ENCODE measurements at places on chromosomes 11 and 22. TPM values are rescaled to one million over a fixed set of nuclear protein-coding genes. Genes with fewer than 3 reads are reported as not detected.

GRCh38 chr11:24157316-24157715 is 339.5 kb upstream of the LUZP2 start:
- H3K27me3 ChIP-seq = no peaks in the 10 kb centered on the region
- no peaks in the 10 kb centered on the region for H3K36me3 ChIP-seq
- DNase-seq = no peak

- DNase-seq = no peak
- no peaks in the 10 kb centered on the region for H3K27me3 ChIP-seq
- no peak overlapping the region for H3K4me3 ChIP-seq
- H3K36me3 ChIP-seq = peaks cover 38% of the 10 kb centered on the region
- peak overlapping the region; percentile 54 for H3K27ac ChIP-seq
- peaks cover 32% of the 10 kb centered on the region for H3K4me1 ChIP-seq
Observed at GRCh38 chr11:3124821-3125220, 40.3 kb downstream of the OSBPL5 start.

DNA sequence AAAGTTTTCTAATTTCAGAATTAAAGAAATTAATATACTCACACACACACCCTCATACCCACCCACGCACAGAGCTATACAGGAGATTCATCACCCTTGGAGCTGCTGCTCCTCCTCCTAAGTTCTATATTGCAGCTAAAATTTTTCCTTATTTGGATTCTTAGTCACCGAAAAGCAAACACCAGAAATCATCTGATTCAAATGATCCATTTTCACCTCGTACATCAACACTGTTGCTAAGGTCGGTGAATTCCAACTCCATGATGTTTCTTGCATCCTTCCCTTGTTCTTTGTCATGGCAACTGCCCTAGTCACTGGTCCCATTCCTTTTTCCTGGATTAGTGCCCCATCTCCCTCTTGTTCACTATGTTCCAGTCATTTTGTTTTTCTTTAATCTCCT is 286.2 kb downstream of the GRM5 start:
- no peak overlapping the region for H3K4me3 ChIP-seq
- H3K27ac ChIP-seq = no peak overlapping the region
- no peak for DNase-seq
- H3K36me3 ChIP-seq = no peaks in the 10 kb centered on the region

- H3K4me1 ChIP-seq = peaks cover 8% of the 10 kb centered on the region
- H3K27me3 ChIP-seq = no peaks in the 10 kb centered on the region
- no peaks in the 10 kb centered on the region for H3K36me3 ChIP-seq
- H3K4me3 ChIP-seq = no peak overlapping the region
- no peak for DNase-seq
- H3K27ac ChIP-seq = no peak overlapping the region
Observed at GRCh38 chr11:14908214-14908880, 16.3 kb upstream of the CYP2R1 start.

DNA sequence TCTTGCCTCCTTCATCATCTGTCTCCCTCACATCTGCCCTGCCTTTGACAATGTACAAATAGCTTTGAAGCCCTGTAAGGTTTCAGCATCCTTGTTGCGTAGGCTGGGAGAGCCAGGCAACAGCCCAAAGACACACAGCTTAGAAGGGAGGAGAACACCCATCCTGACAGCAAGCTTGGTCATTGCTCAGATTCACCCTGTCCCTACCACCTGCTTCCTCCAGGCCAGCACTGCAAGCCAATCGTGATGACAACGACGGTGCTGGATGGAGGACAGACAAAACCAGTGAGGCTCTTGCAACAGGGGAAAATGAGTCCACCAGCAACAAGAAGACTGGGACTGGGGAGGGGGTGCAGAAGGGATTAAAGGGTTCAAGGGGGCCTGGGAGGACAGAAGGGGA is 32.9 kb upstream of the CD5 start:
- no peak for DNase-seq
- H3K4me1 ChIP-seq = no peaks in the 10 kb centered on the region
- H3K36me3 ChIP-seq = no peaks in the 10 kb centered on the region
- H3K27me3 ChIP-seq = no peaks in the 10 kb centered on the region

DNA sequence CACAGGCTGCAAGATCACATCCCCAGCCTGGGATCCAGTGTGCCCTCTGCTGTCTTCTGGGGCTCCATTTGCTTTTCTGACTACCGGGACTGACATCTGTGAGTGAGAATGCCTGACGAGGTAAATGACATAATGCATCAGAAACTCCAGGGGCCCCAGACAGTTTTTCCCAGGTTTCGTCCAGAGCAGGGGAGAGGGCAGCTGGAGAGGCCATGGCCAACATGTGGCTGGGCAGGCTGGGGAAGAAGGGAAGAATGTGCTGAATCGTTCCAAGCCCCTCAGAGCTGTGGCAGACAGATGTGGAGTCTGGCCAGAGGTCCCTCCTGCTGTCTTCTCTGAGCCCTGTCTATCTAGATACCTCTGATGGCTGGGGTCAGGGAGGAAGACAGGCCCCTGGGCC is 163.9 kb downstream of the TRIM29 start:
- DNase-seq = no peak
- no peaks in the 10 kb centered on the region for H3K4me1 ChIP-seq
- no peak overlapping the region for H3K27ac ChIP-seq

DNA sequence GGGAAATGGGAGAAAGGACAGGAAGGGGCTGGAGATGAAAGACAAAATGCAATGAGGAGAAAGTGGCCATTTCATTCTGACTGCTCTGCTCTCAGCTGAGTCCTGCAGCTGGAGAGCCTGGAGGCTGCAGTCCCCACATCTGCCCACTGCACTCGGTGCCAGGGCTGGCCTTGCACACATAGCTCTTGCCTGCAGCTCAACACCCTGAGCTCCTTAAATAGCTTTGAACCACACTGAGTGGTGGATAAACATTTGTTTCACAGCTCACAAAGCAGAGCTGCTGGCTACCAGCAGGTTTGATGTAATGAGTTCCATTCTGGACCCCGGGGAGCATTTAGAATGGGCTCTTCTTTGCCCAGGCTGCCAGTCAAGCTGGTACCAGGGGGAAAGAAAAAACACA is 426.1 kb upstream of the CADM1 start:
- no peaks in the 10 kb centered on the region for H3K36me3 ChIP-seq
- H3K27ac ChIP-seq = no peak overlapping the region
- no peaks in the 10 kb centered on the region for H3K4me1 ChIP-seq
- no peak overlapping the region for H3K4me3 ChIP-seq
- no peaks in the 10 kb centered on the region for H3K27me3 ChIP-seq

GRCh38 chr22:31893460-31893859 is 50.9 kb upstream of the YWHAH start:
- peaks cover 23% of the 10 kb centered on the region for H3K36me3 ChIP-seq
- H3K27me3 ChIP-seq = no peaks in the 10 kb centered on the region
- DNase-seq = no peak
- no peaks in the 10 kb centered on the region for H3K4me1 ChIP-seq
- no peak overlapping the region for H3K4me3 ChIP-seq

DNA sequence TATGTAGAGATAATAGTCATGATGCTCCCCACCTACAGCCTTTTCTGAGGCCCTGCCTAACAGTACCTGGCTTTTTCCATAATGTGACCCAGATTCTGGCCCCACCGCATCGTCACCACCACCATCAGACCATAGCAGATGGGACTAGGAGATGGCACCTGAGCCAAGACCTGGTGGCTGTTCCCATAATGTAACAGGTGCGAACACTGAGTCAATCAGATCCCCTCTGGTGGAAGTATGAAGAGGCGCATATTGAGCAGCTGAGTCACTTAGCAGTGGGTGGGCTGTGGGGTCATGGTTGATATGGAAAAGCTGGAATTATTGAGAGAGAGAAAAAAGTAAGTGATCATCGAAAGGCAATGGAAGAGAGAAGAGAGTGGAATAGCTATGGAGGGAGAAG is 578.0 kb upstream of the CADM1 start:
- no peak overlapping the region for H3K27ac ChIP-seq
- no peaks in the 10 kb centered on the region for H3K27me3 ChIP-seq
- no peak overlapping the region for H3K4me3 ChIP-seq

GRCh38 chr11:2890466-2891294 is 5.1 kb upstream of the CDKN1C start:
- no peaks in the 10 kb centered on the region for H3K36me3 ChIP-seq
- no peak for DNase-seq
- no peaks in the 10 kb centered on the region for H3K27me3 ChIP-seq
- H3K4me3 ChIP-seq = no peak overlapping the region
- peaks cover 6% of the 10 kb centered on the region for H3K4me1 ChIP-seq
- no peak overlapping the region for H3K27ac ChIP-seq

DNA sequence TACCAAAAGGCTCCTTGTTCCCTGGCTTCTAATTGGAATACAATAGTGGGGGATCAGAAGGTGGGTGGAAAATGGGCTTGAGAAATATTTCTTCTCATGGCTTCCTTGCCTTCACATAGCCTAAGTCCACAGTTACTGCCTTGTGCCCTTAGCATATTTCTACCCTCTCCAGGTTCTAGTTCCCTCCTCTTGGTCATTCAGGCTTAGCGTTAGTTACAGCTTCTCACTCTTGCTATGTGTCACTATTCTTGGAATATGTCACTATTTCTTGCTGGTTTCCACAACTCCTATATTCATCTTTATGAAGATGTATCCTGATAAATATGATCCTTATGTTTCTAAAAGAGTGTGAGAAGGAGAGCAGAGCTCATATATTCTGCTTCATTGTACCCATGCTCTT is 2.5 kb downstream of the OR2D2 start:
- H3K27ac ChIP-seq = no peak overlapping the region
- H3K4me1 ChIP-seq = no peaks in the 10 kb centered on the region
- H3K36me3 ChIP-seq = no peaks in the 10 kb centered on the region
- no peak for DNase-seq
- no peak overlapping the region for H3K4me3 ChIP-seq

DNA sequence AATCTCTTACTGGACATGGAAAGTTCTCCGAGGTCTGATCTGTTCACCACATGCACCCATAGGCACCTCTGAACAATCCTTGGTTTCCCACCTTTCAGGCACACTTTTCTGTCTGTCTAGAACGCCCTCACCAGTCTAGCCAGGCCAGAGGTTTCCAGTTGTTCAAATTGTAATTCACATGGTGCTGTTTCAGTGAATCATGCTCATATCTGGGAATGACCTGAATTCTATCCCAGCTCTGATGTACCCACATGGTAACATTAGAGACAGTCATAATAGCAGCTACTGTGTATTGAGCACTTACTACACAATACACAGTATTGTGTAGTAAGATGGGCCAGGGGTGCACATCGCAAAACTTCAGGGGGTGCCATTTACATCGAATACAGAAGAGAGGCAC is 138.2 kb downstream of the COMMD9 start:
- H3K36me3 ChIP-seq = no peaks in the 10 kb centered on the region
- H3K4me1 ChIP-seq = peaks cover 9% of the 10 kb centered on the region
- H3K27ac ChIP-seq = no peak overlapping the region
- no peaks in the 10 kb centered on the region for H3K27me3 ChIP-seq

- no peaks in the 10 kb centered on the region for H3K36me3 ChIP-seq
- peaks cover 7% of the 10 kb centered on the region for H3K4me1 ChIP-seq
- no peak overlapping the region for H3K4me3 ChIP-seq
- no peak overlapping the region for H3K27ac ChIP-seq
- no peak for DNase-seq
- peaks cover 6% of the 10 kb centered on the region for H3K27me3 ChIP-seq
Observed at GRCh38 chr11:45924036-45924915, 1.8 kb downstream of the LARGE2 start.

DNA sequence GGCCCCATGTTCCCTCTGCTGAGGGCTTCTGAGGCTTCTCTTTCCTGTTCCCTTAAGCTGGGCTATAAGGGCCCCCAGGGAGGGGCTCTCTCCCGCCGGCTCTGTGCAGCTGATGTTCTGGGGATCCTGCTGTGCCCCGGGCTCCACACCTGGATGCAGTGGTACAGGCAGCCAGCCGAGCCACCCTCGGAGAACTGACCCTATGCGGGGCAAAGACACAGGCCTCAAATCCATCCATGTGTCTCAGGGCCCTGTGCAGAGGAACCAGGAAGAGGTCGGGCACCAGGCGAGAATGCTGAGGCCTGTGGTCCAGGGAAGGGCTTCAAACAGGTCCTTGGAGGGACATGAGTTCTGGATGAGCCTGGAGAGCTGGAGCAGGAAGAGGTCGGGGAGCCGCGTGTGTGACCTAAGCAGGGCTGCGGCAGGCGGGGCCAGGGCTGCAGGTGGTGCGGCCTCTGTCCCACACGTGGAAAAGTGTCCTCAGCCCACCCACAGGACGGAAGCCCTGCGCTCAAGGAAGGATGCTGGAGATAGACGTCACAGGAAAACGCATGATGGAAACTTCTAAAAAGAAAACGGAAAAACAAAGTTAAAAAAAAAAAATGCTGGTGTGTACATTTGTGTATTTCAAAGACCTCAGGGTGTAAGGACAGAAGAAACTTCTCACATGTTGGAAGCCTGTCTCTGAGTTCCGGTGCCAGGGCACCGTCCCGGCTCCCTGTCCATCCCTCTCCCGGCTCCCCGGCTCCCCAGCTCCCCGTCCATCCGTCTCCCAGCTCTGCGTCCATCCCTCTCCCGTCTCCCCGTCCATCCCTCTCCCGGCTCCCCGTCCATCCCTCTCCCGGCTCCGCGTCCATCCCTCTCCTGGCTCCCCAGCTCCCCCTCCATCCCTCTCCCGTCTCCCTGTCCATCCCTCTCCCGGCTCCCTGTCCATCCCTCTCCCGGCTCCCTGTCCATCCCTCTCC is 1149.2 kb downstream of the BRD1 start:
- no peaks in the 10 kb centered on the region for H3K36me3 ChIP-seq
- H3K4me3 ChIP-seq = no peak overlapping the region
- H3K27me3 ChIP-seq = no peaks in the 10 kb centered on the region
- no peak for DNase-seq

DNA sequence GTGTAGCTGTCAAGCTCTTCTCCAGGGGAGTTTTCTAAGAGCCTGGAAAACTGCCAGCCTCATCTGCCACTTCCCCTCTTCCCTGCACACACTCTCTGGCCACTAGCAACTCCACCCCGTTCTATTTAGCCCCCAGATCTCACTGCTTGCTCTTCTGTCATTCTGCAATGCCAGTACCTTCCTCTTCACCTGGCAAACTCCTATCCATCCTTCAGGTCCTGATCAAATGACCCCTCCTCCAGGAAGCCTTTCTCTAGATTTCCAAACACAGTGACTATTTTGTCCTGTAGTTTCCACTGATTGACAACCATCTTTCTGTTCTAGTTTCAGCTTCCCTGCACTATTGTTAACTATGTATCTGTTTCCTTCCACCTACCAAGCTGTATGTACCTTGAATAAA is 437.7 kb downstream of the SOX6 start:
- H3K27ac ChIP-seq = no peak overlapping the region
- no peaks in the 10 kb centered on the region for H3K27me3 ChIP-seq
- H3K4me3 ChIP-seq = no peak overlapping the region
- H3K36me3 ChIP-seq = no peaks in the 10 kb centered on the region
- H3K4me1 ChIP-seq = no peaks in the 10 kb centered on the region

- no peaks in the 10 kb centered on the region for H3K27me3 ChIP-seq
- no peak overlapping the region for H3K4me3 ChIP-seq
- H3K4me1 ChIP-seq = peaks cover 9% of the 10 kb centered on the region
- DNase-seq = no peak
Observed at GRCh38 chr11:69167916-69168691, 12.4 kb downstream of the SMIM38 start.

TESMIN gene
- not detected for total RNA-seq

AP2A2 gene
- total RNA-seq = 109 TPM

PIWIL4 gene
- total RNA-seq = 11.5 TPM

OR51B5 gene
- total RNA-seq = 0.49 TPM
